ENCODE measurements at places on chromosomes 3 and 15.

DNA sequence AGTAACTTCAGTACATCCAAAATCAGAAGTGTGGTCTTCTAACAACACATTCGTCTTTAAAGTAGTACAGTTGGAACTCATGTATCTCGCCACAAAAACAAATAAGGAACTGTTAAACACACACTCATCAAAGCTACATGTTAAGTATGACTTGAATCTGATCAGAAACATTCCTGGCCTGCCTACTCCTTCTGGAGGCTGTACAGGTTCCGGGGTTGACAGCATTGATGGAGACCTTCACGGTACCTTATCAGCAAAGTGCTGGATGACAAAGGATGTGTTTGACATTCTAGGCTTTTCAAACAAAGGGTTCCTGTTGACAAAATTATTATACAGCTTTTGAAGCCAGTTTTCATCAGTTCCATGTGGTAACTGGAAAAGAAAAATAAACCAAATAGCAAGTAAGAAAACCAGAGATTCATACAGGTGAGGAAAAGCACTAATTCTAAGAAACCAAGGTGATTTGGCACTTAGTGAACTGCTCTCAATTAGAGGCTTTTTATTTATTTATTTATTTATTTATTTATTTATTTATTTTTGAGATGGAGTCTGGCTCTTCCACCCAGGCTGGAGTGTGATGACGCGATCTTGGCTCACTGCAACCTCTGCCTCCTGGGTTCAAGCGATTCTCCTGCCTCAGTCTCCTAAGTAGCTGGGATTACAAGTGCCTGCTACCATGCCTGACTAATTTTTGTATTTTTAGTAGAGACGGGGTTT is 44.3 kb downstream of the MYO5C start:
- DNase-seq = no peak

GRCh38 chr3:188286087-188286513 is 132.1 kb downstream of the LPP start:
- DNase-seq = no peak

GRCh38 chr3:49902511-49903345 is 945 bp downstream of the MST1R start:
- no peak for DNase-seq

DNA sequence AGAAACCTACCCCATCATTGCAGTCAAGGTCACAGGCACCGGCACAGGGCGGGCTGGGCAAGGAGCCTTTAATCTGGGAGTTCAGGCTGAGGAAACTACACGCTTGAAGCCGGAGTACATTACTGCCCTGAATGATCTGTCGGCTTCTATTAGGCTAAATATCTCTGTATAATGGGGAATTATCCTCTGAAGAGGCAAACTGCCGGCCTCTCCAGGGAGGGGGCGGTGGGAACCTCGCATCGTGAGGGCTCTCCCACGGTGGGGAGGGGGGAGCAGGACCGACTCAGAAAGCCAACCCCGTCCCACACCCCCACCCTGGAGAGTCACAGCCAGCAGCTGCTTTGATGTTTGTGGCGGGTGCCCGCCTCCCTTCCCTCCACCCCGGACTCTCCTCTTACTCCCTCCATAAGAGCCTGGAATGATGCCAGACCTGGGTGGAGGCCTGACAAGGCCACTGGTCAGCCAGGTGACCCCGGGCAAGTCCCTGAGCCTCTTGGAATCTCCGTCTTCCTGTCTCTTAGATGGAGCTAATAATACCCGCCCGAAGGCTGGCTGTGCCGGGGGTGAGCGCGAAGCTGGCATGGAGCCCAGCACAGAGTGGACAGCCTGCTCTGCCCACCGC is 63.4 kb upstream of the LINGO1 start:
- DNase-seq = no peak

GRCh38 chr3:23376516-23377248 is 173.6 kb downstream of the UBE2E2 start:
- DNase-seq = no peak

All from stimulated activated CD4-positive, alpha-beta T cell treated with anti-CD3 and anti-CD28 coated beads, Interleukin-12 subunit alpha, Interleukin-12 subunit beta, amount 100 ng/mL, for 24 hours (primary cell).